ENCODE measurements at places on chromosomes 13 and 19.

- DNase-seq: peak; percentile 35
Measured at GRCh38 chr13:62193919-62194318, 778.3 kb upstream of the PCDH20 start.

- DNase-seq: no peak
Measured at GRCh38 chr13:102951808-102952207, 106.0 kb downstream of the ERCC5 start.

GRCh38 chr13:31311921-31312320 is 112.1 kb downstream of the B3GLCT start:
- no peak for DNase-seq

- no peak for DNase-seq
Measured at GRCh38 chr19:46552891-46553290, 48.2 kb upstream of the CALM3 start.

DNA sequence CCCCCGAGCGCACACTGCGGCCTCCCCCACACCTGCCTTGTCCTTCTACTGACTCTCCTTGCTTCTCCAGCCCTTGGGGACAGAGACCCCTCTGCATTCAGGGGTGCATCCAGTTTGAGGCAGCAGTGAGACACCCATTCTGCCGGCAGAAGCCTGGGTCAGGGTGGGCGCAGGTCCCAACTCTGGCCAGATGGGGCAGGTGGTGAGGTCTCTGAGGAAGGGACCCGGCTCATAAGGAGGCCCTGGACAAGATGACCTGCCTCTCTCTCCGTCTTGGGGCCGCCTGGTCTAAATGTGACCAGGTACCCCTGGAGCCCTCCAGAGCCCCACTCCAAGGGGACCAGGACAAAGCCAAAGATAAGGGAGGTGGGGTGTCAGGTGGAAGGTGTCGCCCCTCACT is 6.1 kb downstream of the CHERP start:
- no peak for DNase-seq

DNA sequence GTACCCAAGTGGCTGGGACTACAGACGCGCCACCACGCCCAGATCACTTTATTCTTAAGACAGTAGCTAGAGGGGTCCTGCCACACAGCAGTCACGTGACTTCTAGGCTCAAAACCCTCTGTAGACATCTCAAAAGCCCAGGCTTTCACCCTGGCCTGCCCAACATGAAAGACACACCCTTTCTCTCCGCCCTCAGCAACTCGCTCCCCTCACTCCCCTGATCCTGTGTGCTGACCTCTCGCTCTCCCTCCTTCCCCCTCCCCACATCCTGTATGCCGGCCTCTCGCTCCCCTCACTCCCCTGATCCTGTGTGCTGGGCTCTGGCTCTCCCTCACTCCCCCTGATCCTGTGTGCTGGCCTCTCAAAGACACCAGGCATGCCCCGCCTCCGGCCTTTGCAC is 77.4 kb downstream of the SLC15A1 start:
- DNase-seq: no peak

- no peak for DNase-seq
Measured at GRCh38 chr19:47994209-47994802, at the start of gene ELSPBP1. Gene ELSPBP1, plus strand, starts transcription at chr19:47994632. Its CDS starts 14,036 bp downstream, at chr19:48008668.

DNA sequence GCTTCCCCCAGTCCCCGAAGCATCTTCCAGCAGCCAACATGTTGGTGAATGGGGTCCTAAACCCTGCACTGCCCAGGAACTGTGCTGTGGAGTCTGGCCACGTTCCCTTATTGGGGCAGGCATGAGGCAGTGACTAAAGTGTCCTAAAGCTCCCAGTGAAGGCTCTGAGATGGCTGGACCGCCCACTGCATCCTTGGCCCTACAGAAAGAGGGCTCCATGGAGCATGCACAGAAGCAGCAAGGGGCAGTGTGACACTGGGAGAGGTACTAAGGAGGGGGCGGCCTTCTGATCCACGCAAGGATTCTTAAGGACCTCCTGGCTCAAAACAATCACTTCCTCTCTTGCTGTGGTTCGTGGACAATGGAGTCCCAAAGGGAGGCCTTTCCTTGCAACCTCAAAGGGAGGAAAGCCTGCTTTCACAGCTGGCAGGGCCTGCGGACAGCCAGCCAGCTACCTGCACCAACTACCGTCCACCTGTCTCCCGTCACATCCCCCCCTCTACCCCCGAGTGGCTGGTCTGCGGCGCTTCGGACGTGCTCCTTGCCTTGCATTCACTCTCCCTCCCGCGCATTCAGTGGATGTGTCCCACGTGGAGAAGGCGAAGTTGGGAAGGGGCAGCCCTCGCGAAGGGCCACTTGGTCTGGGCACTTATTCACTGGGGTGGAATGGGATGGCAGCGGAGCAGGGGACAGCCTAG is 63.9 kb upstream of the STARD13 start:
- no peak for DNase-seq

- DNase-seq: peak; percentile 56
Measured at GRCh38 chr13:45441633-45442032, 23.1 kb upstream of the COG3 start.

- peak; percentile 47 for DNase-seq
Measured at GRCh38 chr13:50543782-50544181, 299.7 kb downstream of the DLEU7 start.

GRCh38 chr13:72314210-72314609 is 413.2 kb downstream of the MZT1 start:
- DNase-seq: no peak

DNA sequence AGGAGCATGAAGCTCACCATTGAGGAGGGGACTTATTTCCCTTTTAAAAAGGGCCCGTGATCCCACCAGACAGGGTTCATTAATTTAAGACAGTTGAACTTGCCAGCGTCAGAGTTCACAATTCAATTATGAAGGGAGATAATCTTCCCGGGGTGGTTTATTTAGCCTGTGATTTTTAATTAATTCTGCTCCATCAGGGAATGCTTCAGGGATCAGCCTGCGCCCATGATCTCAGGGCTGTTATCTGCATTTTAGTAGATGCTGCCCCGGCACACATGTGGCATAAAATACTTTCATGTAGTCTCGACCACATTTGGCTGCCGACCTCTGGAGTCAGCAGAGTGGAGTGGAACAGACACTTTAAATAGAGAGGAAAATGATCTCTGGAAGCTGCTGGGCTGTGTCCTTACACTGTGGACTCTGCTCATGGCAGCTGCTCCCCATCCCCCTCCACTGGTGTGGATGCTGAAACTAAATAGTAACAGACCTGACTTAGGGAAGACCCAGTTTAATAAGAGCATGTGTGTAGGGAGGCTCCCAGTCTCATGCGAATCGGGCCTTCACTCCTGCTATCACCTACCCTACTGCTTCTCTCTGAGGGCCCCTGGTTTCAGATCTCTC is 256.9 kb downstream of the TEX29 start:
- DNase-seq: no peak

DNA sequence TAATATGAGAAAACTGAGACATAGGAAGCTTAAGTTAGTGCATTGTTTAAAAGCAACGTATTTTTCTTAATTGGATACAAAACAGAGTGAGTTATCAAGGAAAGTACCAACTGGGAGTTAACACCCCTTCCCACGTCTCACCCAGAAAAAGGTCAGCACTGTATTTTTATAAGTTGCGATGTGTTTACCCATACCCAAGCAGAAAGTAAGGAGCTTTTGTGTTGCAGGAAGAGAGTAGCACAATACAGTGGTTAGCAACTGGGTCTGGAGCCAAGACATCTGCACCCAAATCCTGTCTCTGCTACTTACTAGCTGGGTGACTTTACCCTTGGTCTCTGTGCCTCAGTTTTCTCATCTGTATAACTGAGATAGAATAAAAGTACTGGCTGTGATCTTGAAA is 34.3 kb downstream of the FAM216B start:
- no peak for DNase-seq

- DNase-seq: no peak
Measured at GRCh38 chr13:98536729-98537128, 40.2 kb downstream of the STK24 start.

GRCh38 chr13:101698400-101698799 is 245.9 kb downstream of the ITGBL1 start:
- peak; percentile 12 for DNase-seq

GRCh38 chr13:35797991-35798390 is 321.5 kb upstream of the MAB21L1 start:
- DNase-seq: no peak

GRCh38 chr19:53094754-53095575 is 8.3 kb downstream of the ZNF160 start:
- DNase-seq: no peak

GRCh38 chr13:46983881-46984280 is 87.0 kb upstream of the HTR2A start:
- peak; percentile 25 for DNase-seq

- no peak for DNase-seq
Measured at GRCh38 chr13:109605846-109606245, 180.5 kb downstream of the IRS2 start.

- DNase-seq: no peak
Measured at GRCh38 chr19:53086949-53087348, 16.3 kb downstream of the ZNF160 start.

GRCh38 chr13:99514801-99515200 is 13.5 kb downstream of the TM9SF2 start:
- no peak for DNase-seq

DNA sequence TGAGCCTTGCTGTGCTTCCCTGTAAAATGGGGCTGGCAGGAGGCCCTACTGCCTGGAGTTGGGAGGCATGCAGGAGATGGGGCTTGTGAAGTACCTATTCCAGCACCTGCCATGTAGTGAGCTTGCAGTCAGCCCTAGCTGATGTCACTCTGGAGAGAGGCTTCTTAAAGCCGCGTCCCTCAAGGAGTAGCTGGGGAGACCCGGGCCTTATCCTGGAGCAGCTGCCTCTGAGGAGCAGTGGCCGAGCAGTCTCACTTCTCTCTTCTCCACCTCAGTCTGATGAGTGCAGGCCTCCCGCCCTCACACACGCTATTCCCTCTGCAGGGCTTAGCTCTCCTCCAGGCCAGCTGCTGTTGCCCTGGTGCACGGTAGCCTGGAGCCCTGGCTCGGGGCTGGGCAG is 18.0 kb downstream of the CLASRP start:
- no peak for DNase-seq

DNA sequence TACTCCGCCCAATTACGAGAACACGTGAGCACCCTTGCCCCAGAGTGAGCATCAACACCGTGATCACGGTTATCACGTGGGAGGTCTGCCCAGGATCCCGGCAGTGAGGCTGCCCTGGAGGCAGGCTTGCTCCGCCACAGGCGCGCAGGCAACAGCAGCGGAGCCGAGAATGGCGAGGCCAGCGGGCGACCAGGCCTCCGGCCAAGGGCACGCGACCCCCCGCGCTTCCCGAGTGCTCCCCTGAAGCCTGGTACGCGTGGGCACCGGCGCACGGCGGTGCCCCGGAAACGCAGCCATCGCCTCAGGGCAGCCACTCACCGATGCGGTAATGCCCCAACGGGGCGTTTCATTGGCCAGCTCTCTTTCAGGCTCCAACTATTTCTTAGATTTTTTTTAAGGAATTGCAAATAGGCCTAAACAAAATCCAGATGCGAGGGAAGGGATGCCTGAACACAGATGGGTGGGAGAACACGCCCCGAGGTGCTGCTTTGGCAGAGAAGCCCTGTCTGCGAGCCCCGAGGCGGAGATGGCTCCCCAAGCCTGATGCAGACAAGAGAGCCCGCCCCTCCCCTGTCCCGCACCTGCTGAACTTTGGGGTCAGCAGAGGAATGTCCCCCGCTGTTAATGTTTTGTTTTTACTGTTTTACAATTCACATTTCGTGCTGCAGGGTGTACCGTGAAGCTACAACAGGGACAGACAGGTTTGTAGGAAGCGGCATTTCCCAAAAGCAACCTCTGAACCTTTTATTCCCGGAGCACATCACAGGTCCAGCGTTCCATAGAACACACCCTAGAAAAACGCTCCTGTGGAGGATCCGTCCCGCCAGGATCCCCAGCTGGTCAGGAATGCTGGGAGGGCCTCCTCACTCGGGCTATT is 132.7 kb downstream of the ZDHHC20 start:
- DNase-seq: peak; percentile 27

DNA sequence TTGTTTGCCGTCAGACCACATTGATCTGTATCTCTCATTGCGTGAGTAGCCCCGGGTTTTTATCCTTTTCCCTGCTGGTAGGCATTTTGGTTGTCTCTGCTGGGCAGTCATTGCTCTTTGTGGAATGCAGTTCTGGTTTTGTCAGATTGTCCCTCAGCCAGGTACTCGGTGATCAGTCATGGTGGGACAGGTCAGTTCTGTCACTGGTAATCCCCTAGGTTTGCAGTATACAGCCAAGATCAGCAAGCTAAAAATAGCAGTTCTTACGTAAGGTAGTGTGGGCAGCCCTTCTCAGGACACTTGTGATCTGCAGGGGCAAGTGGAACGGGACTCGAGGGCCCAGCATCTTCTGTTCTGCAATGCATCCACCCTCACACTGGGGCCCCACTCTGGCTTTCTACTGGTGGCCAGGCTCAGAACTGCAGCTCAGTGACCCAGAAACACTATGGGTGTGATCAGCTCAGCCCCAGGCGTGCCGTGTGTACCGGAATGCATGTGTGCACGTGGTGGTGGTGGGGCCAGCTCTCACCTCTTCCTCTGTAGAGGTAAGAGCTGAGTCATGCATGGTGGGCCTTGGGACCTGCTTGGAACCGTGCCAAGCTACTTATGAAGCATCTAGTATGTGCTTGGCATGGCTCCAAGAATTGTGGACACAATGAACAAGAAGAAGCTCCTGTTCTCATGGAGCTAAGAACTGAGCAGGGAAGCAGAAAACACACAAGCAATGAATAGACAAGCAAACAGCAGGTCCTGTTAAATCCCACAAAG is 6.3 kb downstream of the PLEKHF1 start:
- DNase-seq: peak; percentile 91

DNA sequence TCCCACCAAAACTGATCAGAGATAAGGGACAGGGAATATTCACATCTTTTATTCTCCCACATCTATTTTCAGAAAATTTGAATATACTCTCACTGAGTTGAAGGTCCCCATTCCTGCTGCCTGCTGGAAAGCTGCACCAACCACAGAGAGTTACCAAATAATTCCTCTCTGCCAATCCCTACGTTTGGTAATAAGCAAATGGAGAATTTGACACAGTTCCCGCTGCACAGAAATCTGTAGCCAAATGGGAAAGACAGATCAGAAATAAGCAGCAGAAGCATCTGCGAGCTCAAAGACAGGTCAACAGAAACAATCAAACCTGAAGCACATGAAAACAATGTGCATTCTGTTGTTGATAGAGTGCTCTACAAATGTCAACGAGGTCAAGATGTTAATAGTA is 9.9 kb downstream of the ZNF112 start:
- DNase-seq: no peak

DNA sequence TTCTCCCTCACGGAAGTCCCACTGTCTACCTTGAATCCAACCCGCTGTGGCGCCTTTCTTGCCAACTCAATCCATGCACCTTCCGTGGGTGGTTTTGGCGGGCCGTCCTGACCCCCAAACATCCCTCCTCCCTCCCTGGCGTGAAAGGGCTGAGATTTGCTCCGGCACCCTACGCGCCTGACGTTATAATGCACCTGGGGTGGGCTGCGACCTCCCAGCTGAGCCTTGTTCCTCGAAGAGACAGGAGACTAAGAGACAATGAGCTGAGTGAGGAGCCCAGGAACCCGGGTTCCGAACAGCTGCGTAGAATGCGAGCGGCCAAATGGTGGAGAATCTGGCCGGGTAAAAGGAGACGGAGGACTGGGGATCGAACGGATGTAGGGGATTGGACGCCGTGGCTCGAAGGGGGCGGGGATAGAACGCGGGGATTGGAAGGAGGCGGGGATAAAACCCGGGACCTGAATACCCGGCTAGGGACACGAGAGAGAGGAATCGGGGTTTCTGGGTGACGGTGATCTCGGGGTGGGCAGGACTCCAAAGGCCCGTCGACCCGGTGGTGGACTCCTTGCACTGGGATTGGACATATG is at the start of gene CPT1C:
CPT1C (plus strand) TSS at position 461 of the 587 bp plus-strand sequence. CDS start 1,137 bp downstream, outside the sequence.
- DNase-seq: peak; percentile 52

- DNase-seq: no peak
Measured at GRCh38 chr19:38692458-38693379, 45.3 kb downstream of the ACTN4 start.

All from MCF 10A (cell line).